ENCODE measurements at places on chromosomes 4 and X. TPM values are rescaled to one million over a fixed set of nuclear protein-coding genes. Genes with fewer than 3 reads are reported as not detected.

DNA sequence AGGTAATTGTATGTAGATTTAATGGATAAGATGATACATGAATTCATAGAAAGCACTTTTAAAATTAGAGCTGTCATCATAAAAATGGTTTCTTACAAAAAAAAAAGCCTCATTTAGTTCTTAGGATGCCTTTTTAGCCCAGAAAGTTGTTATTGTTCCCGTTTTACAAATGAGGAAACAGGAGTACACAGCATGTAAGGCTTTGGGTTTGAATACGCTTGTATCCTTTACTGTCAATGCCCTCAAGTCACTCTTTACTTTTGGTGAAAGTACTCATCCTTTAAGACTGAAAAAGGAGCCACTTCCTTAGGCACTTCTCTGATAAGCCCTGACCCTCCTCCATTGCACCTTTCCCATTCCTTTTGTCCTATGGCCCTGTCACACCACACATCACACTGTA, 4.9 kb downstream of the EREG start:
- no peak for DNase-seq

DNA sequence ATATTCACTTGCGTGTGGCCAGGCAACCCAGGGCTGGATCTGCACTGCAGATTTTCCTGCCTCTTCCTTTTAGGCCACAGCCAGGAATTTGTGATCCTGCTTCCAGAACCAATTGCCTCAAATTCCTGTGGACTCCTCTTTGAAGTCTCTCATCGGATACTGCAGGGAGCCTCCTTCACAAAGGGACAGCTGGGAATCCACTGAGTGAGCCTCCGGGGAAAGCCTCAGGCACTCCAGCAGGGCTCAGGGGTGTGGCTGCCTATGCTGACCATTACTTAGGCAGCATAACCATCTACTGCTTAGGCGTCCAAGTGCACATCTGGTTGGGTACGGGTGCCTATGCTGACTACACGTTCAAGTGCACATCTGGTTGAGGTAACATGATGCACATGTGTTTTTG, 321.5 kb downstream of the NLGN4X start:
- DNase-seq = no peak

DNA sequence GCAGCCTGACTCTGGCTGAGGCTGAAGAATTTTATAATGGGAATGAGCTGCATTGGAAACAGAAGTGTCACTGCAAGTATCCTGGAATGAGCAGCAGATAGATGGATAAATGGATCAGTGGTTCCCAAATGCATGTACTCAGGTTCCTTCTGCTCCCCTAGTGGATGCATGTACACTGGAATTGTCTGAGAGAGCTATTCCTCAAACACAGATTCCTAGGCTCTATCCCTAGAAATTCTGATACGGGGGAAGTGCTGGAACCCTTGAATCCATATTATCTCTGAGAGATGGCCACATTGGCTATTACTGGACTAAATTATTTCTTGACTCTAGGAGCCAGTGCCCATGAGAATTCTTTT, 64.8 kb downstream of the TMEM131L start:
- DNase-seq = no peak

- no peak for DNase-seq
Measured at GRCh38 chr4:35125995-35126712, 1118.2 kb downstream of the ARAP2 start.

- DNase-seq = peak; percentile 6
Measured at GRCh38 chr4:145956288-145956890, 17.8 kb upstream of the ZNF827 start.

- no peak for DNase-seq
Measured at GRCh38 chr4:159541143-159541542, 438.3 kb downstream of the RAPGEF2 start.

Gene SPOCK3
- not detected for total RNA-seq

Gene MID1
- 5.2 TPM for total RNA-seq

- peak; percentile 9 for DNase-seq
Measured at GRCh38 chr4:108762559-108763225, at the start of gene ETNPPL. Gene ETNPPL, minus strand, starts transcription at chr4:108763053. Its CDS starts 155 bp downstream, at chr4:108762898.

Gene TLR2
- 0.62 TPM for total RNA-seq

Gene OSTC
- 1,094 TPM for total RNA-seq

GRCh38 chrX:69268611-69269010, 103.4 kb upstream of the PJA1 start:
- no peak for DNase-seq

Gene PLAC1
- not detected for total RNA-seq

All from MG63 (cell line).